ENCODE measurements at places on chromosomes 2 and 18.

- DNase-seq, result no peak
Measured at GRCh38 chr2:200814276-200814815, 2.6 kb downstream of the BZW1 start.

- DNase-seq, result no peak
Measured at GRCh38 chr2:140311905-140312304, 1531.7 kb upstream of the NXPH2 start.

DNA sequence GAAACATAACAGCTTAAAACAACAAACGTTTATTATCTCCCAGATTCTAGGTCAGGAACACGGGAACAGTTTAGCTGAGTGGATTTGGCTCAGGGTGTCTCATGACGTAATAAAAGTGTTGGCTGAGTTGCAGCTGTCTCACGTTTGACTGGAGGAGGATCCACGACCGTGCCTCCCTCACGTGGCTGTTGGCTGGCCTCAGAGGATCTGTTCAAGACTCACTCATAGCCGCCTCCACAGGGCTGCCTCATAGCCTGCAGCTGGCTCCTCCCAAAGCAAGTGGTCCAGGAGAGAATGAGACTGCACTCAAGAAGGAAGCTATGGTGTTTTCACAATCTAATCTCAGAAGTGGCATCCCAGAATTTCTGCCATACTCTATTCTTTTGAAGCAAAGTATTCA, 167.1 kb downstream of the RPRM start:
- no peak for DNase-seq

DNA sequence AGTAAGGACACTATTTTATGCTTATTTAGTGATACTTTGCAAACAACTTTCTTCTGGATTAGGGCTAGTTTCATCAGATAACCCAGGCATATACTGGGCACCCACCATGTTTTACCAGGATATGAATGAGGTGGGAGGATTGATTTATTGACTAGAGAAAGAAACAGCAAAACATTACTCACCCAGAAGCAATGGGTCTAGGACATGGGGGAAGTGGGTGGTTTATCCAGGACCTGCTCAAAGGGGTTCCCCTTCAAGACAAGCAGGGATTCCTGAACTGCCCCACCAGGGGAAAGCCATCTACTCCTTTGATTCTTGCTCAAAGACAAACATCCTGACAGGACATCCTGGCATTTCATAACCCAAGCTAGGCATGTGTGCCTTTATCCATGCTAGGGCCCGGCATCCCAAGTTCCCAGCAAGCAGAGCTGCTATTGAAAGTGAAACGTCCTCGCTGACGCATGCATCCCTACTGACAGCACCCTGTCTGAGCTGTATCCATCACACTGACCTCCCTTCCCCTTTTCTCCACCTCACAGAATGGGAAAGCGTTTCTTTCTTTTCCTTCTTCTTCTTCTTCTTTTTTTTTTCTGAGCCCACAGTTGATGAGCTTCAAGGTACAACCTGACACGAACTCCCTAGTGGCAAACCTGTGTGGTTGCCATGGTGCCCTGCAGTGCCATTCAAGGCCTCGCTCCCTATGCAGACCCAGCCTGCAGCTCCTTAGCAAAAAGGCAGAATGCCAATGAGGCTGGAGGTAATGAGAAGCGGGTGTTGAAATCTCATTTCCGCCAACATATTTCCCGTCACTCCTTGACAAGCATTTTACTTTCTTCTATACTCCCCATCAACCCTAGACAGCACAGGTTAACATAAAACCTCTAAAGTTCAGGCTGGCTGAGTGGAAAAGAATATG, 70.5 kb downstream of the CLHC1 start:
- DNase-seq, result peak; percentile 58

DNA sequence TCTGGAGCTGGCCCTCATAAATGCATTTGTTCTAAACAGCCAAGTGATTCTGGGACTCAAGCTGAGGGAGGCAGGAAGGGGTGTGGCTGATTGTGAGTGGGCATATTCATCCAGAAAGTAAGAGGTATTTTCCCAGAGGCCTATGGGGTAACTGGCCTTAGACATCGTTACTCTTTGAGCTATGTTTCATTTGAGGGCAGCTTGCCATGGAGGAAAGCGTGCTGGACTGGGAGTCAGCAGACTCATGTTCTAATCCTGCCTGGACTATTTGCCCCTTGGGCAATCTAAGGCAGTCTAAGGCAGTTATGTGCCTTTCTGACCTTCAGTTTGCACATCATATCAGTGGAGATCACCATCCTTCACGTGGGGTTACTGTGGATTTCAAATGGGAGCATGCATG, 93.5 kb upstream of the SLC14A2 start:
- DNase-seq, result no peak

GRCh38 chr18:45166836-45167551, 448.3 kb upstream of the SLC14A2 start:
- no peak for DNase-seq

DNA sequence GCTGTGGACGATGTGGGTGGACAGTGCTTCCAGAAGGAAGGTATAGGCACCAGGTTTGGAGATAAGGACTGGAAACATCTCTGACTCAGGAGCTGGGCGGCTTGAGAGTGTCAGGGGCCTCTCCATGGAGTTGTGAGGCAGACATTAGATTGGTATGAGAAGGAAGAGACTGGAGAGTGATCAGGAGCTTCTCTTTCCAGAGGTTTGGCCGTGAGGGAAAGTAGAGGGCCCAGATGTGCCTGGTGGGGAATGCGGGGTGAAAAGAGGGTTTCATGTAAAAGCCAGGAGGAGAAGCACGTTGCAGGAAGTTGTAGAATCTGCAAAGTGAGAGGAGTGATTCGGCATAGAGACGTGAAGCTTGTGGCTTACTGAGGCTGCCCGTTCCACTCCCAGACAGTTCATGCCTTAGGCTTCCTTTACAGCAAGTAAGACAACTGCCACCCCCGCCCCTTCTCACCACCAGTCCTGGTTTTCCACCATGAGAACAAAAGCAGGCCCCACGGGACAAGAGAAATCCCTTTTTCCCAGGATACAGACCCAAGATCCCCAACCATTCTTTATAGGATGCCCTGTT, 166.3 kb upstream of the HDAC4 start:
- DNase-seq, result no peak

DNA sequence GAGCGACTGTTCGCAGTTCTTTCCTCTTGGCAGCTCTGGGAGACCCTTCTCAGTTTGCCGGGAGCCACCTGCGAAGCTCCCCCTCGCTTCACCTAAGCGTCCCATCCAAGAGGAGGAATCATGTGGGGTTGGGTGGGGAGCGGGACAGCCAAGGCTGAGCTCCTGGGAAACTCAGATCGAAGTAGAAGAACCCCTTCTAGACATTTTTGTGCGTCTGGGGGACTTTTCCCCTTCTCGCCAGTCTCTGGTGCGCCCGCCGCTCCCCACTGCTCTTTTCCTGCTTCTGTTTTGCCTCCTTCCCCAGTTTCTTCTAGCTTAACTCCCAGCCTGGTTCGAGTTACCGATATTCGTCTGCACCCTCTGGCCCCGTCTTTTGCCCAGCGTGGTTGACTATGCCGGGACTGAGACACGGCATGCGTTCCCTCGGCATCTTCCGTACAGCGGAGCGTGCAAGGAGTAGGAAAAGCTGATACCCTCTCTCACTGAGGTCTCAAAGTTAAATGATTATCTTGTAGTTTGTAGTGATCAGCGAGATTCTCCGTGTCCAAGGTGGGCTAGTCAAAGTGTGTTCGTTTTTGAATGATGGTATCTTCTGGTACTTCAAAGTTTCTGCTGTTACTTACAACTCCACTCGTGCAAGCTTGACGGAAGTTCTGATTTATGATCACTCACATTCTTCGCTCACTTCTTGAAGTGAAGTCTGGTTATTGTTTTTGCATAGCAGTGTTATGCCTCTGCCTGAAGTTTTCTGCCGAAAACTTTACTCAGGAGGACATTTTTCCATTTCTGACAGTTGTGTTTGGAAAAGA, 664 bp downstream of the CAMKMT start:
- no peak for DNase-seq

DNA sequence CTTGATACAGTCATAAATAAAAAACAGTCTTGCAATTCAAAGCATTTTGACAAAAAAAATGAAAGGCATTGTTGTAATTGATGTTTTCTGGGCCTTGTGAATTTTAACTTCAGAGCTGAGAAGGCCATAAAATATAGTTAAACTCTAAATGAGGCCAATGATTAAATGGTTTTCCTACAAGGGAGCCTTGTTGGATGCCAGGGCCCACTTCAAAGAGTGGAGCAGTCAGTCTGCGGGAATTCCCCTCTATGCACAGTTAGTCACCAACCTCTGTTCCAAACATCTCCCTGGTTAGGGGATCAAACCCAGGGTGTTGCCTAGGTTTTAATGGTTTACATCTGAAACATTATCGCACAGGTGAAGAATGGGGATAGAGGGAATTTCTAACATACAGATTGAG, 143.4 kb downstream of the NCKAP5 start:
- no peak for DNase-seq

GRCh38 chr2:12488352-12489318, 228.1 kb upstream of the TRIB2 start:
- no peak for DNase-seq

- no peak for DNase-seq
Measured at GRCh38 chr2:96579422-96579821, 42.9 kb downstream of the ARID5A start.

DNA sequence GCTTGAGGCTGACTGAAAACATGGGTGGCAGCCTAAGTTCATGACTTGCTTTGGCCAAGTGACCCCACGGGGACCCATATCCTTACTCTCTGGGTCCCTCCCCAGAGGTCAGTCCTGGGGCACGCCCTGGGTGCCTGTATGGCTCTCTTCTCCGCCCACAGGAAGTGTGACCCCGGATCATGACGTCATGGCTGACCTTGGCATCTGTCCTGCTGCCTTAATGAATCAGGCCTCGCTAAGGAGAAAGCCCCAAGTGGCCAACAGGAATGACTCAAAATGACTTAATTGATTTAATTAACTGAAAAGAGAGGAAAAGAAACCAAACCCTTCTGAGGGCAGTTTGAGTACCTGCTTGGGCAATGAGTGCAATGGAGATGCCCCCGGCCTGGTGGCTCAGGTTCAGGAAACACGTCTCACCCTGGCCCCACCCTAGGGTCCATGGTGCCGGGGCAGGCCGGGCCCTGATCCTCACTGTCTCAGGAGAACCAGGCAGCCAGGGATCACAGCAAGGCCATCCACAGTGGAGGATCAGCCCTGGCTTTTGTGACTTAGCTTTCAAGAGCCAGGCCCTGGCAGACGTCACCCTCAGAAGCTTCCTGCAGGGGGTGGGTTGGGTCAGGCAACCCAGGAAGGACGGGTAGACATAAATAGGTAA, 112.0 kb downstream of the CYP26B1 start:
- no peak for DNase-seq

DNA sequence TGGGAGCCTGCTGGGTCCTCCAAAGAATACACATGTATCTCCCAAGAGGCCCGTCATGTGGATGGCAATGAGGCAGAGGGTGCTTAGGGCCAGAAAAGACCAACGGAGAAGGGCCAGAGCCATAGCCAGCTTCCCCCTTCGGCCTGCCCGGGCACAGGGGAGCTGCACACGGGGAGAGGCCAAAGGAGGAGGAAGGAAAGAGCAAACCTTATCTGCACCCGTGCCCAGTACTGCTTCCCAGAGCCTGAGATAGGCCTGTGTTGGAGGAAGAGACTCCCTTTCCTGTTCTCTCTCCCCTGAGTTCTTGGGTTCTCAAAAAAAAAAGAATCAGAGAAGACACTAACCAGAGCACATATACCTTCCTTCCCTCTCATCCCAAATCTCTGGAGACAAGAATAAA, 250.3 kb downstream of the ANAPC1 start:
- DNase-seq, result no peak

DNA sequence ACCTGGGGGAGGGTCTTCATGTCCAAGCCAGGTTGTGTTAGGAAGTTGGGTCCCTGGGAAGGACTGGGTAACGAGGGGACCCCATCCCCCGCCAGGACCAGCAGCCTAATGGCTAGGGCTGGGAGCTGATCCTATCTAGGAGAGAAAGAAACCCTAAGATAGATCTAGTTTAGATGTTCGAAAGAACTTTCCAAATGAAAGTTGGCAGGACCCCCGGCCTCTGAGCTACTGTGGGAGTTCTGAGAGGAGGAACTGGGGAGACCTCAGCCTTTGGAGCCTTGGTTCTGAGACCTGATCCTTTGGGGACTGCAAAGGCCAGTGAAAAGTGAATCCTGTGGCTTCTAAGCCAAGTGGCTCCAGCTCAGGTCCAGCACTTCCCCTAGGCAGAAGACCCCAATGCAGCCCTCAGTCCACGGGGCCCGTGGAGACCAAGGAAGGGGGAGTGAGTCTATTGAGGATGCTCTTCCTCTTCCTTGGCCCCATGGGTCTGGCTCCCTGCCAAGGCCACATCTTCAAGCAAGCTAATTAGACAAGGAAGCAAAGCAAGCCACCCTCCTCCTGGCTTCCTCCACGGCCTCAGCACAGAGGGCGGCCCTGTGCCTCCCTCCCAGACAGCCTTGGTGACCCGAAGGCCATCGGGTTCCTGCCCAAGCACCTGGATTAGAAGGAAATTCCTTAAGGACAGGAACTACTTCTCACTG, 23.5 kb downstream of the CCT7 start:
- DNase-seq, result no peak

GRCh38 chr2:241064802-241065354, 37.2 kb downstream of the MTERF4 start:
- DNase-seq, result no peak

GRCh38 chr2:178328037-178328436, 122.9 kb downstream of the PRKRA start:
- no peak for DNase-seq

GRCh38 chr2:188244383-188244782, 47.3 kb upstream of the GULP1 start:
- no peak for DNase-seq

DNA sequence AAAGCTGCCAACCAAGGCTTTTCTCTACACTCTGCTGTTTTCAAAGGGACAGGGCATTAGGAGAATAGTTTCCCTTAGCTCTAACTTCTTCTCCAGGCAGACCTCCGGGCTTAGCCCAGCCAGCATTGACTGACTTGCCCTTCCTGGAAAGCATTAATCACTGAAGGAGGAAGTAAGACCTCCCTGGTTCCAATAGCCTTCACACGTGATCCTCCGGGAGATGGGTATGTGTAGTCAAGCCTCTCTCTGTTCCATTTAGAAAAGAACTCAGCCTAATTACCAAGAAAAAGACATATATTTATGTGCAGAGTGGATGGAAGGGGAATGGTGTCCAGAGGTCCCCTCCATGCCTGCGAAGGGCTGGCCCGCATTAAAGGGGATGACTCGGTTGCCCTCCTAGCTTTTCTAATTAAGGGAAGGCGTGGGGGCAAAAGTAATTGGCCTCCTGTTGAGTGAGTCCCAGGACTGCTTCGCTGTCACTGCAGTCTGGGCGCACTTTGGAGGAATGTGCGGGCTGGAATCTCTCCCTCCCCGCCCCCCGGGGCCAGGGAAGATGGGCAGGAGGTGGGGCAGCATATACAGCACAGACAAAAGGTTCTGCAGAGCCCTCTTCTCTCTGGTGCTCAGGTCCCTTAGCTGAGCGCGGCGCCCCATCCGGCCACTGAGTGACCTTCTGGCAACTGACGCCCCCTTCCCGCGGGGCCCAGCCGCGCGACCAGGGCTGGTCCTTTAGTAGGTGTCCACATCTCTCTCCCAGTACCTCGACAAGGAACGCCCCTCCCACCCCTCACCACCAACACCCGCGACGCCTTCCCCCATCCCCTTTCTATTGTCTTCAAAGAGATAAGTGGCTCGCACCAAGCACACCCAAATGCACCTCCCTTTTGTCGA, 686.0 kb downstream of the NRXN1 start:
- no peak for DNase-seq

- DNase-seq, result no peak
Measured at GRCh38 chr2:30412684-30413570, 34.1 kb upstream of the LCLAT1 start.

- DNase-seq, result no peak
Measured at GRCh38 chr2:94861308-94862152, 9.7 kb upstream of the TEKT4 start.

GRCh38 chr2:142321706-142322280, 191.0 kb upstream of the LRP1B start:
- DNase-seq, result no peak
